ENCODE measurements at places on chromosomes 7 and 10. TPM values are rescaled to one million over a fixed set of nuclear protein-coding genes. Genes with fewer than 3 reads are reported as not detected.

AKR1C4 gene
- not detected for total RNA-seq

PDE1C gene
- total RNA-seq: 0.53 TPM

DMBT1 gene
- total RNA-seq: 1.1 TPM

BAMBI gene
- 5.2 TPM for total RNA-seq

WDR86 gene
- not detected for total RNA-seq

CRYGN gene
- total RNA-seq: not detected

UPK3B gene
- 1.0 TPM for total RNA-seq

MASTL gene
- total RNA-seq: 24.2 TPM

OR2A7 gene
- total RNA-seq: not detected

RGR gene
- not detected for total RNA-seq

SPDYE5 gene
- not detected for total RNA-seq

SLC35G1 gene
- 15.0 TPM for total RNA-seq

GTF2IRD1 gene
- total RNA-seq: 10.5 TPM

LIPA gene
- 18.7 TPM for total RNA-seq

TMEM120A gene
- 16.9 TPM for total RNA-seq

NPC1L1 gene
- total RNA-seq: not detected
